ENCODE measurements at places on chromosomes 4 and X.

DNA sequence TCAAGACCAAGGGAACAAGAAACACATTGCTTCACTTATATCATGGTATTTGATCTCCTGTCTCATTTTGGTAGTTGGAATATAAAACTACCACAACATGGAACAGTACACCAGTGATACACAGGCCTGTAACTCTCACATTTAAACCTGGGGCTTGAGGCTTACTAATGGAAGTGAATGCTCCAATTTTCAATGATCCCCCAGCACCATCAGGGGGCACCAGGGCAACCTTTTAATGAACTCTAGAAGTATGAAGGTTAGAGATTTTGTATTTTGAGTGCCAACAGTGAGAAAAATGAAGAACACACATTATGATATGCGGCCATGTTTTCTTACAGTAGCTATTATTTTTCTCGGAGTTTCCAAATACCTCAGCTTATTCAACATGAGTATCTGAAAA, 50.7 kb downstream of the C4orf33 start:
- DNase-seq, result no peak

DNA sequence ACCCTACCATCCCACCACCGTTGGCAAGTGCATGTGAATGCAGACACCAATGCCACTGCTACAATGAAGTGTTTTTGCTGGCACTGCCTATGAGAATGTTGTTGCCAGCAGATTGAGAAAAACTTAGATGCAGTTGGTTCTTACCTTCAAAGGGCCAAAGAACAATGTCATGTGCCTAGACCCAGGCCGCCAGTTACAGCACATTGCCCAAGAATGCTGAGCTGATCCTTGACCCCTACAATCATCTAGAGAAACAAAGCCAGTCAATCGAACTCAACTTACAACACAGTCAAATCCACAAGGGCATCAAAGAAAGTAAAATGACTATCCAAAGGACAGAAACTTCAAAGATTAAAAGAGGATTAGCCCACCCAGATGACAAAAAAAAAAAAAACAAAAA, 102.4 kb upstream of the SPIN4 start:
- DNase-seq, result no peak

DNA sequence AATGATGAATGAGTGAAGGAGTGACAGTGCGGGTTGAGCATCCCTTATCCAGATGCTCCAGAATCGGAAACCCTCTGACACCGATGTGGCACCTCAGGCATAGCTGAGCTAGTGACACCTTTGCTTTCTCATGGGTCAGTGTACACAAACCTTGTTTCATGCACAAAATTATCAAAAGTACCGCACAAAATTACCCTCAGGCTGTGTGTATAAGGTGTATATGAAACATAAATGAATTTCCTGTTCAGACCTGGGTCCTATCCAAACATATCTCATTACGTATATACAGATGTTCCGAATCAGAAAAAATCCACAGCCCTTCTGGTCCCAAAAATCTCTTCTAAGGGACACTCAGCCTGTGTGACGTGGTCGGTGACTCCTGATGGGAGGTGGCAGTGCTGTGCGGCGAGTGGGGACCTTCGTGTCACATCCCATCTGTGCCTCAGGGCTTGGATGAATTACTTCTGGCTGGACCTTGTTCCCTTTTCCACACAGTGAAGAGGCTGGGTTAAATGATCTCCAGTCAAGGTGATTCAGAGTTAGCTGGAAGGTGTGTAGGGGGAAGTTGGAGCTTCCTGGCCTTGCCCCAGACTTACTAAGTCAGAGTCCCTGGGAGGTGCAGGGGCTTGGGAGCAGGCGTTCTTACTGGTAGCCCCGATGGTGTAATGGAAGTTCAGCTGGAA, 18.8 kb downstream of the RGS12 start:
- DNase-seq, result no peak

DNA sequence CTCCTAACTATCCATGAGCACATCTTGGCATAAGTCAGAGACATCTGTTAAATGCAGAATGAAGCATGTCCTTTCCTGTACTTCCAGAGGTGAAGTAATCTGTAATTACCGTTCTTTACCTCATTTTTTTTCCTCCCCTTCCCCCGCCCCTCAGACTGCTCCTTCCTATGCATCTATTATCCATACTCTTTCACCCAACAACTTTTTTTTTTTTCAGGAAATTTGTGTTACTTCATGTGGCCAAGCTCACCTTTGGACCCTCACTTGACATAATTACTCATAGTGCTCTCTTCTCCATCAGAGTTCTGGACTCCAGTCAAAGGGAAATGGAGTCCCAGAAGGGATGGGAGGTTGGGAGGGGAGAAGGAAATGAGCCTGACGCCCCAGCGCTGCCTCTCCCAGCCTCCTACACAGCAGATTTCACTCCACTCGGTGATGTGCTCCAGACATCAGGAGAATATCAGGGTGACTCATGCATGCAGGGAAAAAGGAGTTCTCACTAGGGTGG, 568.8 kb downstream of the STIM2 start:
- DNase-seq, result no peak

- DNase-seq, result no peak
These were observed 172.0 kb downstream of the PTTG2 start for GRCh38 chr4:38132107-38132673.
